Activated CD8-positive, alpha-beta T cell treated with anti-CD3 and anti-CD28 coated beads for 36 hours (primary cell): ENCODE measurements at places on chromosomes 11 and 22.

- no peak for DNase-seq
Measured at GRCh38 chr11:64917663-64917995, 620 bp upstream of the ATG2A start.

DNA sequence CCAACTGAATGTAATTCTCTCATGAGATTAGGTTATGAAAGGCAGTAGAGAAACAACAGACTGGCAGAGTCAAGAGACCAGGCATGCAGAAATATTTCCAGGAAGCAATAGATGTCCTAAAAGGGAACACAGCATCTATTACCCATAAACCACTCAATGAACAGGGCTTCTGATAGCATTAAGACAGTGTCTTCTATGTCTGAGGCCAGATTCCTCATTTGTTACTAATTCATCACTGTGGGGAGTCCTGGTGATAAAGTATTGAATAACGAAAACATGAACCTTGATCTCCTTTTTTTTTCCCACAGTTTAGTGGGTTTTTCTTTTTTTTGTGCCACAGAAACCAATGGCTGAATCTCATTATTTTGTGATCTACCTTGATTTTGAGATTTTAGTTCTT is 339.0 kb downstream of the METTL15 start:
- no peak for DNase-seq

DNA sequence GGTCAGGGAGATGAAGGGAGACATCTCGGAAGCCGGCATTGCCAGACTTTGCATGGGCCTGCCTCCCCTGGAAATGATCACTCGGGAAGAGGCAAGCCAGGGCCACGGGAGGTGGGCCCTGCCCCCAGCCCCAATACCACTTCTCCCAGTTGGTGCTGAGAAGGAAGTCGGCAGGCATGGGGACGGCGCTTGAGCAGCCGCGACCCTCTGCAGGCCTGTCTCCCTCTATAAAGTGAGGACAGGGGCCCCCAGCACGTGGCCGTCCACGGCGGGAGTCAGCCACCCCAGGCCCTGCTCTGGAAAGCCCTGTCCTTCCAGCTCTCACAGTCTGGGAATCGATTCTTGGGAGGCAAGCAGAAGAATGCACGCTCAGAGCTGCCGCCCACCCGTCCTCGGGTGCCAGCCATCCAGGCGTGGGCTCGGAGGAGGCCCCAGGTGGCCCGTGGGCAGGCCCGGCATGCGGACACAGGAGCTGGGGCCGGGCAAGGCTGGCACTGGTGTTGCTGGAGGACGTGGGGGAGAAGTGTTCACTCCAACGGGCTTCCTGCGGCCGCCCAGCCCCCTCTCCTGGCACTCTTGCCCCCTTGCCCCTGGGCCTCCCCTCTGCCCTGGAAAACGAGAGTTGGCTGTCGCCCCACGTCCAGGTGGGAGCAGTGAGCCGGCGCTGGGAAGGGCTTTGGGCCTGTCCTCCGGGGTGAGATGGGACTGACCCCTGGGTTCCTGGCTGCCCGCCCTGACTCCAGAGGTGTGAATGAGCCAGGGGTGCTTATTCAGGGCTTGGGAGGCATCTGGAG is 77.5 kb downstream of the CACNA1I start:
- DNase-seq = no peak

GRCh38 chr11:128463371-128463829 is 124.0 kb downstream of the ETS1 start:
- DNase-seq = no peak

DNA sequence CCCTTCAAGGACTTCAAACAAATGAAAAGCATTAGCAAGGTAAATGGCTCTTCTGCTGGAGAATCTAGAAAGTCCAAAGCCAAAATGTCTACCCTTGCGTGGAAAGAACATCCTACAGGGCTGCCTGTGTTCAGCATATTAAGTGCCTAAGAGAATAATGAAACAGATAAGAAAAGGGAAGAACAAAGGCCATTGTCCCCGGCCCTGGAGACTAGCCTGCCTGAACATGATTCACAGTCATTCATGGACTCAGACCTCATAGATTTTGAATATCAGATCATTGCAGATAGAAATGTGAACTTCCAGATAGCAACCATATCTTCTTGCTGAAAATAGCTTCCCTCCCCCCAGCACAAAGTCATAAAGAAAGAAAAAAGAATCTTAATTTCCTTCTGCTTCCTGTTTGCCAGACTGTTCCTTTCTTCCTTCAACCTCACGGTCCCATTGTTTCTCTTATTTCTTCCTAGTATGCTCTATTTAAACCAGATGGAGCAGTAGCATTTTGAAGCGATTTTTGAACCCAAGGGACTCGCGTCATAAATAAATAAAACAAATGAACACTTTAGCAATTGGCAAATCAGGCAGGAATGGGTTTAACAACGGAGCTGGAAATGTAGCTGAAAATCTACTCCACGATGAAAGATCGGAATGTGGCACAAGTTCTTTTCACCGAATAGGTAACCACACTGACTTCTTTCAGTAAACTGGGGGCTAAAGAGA is 408.2 kb upstream of the CCDC90B start:
- DNase-seq = no peak

DNA sequence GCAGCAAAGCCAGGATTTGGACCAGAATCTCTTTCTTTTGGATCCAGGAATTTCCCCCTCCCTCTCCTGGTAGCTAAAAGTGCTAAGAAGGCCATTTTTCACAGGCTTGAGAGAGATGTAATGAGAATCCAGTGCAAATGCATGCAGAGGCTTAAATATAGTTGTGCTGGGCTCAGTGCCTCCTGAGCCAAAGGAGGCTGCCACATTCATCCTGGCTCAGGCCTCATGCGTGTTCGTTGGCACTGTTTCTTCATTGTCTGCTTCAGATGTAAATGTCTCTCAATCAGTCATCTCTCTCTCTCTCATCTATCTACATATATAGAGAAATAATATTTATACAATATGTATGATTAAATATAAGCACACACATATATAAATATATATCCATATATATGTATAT is 83.6 kb downstream of the INSC start:
- no peak for DNase-seq

DNA sequence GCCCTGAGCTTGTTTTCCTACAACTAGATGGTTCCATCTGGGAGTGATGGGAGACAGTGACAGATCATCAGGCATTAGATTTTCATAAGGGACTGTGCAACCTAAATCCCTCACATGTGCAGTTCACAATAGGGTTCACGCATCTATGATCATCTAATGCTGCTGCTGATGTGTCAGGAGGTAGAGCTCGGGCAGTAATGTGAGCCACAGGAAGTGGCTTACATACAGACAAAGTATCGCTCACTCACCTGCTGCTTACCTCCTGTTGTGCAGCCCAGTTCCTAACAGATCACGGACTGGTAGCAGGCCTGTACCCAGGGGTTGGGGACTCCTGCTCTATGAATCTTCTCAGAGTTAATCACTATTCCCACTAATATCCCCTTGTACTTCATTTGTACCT is 12.4 kb downstream of the AAMDC start:
- DNase-seq = peak; percentile 13

GRCh38 chr11:2898366-2899079 is 12.9 kb upstream of the CDKN1C start:
- peak; percentile 86 for DNase-seq
